Panc1 (cell line): ENCODE measurements at places on chromosomes 13 and 19.
A peak's percentile ranks its signal among the peaks of the same experiment; 100 is the strongest.

DNA sequence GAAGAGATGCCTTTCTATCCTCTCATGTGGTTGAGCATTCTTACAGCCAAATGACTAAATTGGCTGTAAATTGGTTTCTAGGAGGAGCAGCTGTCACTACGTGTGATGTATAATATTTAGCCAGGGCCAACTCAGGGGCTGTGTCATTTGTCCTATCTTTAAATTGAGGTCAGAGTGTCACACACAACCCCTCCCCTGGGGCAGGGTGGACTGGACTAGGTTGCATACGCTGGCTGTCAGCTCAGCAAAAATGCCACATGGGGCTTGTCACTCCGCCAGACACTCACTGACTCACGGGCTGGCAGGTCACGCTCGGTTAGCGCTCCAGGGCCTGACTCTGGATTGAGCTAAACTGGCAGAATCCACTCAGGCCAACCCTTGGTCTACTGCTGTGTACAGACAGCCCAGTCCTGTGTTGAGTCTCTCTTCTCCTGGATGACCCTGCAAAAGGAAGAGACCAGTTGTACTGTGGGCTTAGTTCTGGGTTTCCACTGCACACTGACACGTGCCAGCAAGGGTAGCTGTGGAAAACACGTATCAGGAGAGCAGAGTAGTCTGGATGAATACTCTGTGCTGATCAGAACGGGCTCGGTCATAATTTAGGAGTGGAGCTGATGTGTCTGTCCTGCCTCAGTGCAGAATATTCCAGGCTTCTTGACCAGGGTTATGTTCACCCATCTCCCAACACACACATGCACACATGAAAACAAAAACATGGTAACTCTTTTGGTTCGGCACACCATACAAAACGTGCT, 29.1 kb downstream of the SHISA2 start:
- peak; percentile 46 for DNase-seq

DNA sequence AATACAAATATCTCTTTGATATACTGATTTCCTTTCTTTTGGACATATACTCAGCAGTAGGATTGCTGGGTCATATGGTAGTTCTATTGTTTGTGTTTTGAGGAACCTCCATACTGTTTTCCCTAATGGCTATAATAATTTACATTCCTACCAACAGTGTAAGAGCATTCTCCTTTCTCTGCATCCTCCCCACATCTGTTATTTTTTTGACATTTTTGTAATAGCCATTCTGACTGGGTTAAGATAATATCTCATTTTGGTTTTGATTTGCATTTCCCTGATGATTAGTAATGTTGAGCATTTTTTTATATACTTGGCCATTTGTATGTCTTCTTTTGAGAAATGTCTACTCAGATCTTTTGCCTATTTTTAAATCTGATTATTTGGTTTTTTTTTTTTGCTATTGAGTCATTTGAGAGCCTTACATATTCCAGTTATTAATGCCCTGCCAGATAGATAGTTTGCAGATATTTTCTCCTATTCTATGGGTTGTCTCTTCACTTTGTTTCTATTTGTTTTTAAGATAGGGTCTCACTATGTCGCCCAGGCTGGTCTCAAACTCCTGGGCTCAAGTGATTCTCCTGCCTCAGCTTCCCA, 95.7 kb downstream of the FNDC3A start:
- no peak for DNase-seq

- DNase-seq: no peak
Observed at GRCh38 chr13:37681281-37682032, 82.9 kb upstream of the POSTN start.

- DNase-seq: no peak
Observed at GRCh38 chr13:28494778-28495537, at the start of gene FLT1. FLT1 (minus strand) TSS chr13:28495128; CDS start chr13:28494843, 285 bp downstream.

GRCh38 chr13:107458269-107458668, 757.1 kb downstream of the LIG4 start:
- no peak for DNase-seq

- no peak for DNase-seq
Observed at GRCh38 chr19:49854378-49855263, 3.7 kb downstream of the PTOV1 start.

DNA sequence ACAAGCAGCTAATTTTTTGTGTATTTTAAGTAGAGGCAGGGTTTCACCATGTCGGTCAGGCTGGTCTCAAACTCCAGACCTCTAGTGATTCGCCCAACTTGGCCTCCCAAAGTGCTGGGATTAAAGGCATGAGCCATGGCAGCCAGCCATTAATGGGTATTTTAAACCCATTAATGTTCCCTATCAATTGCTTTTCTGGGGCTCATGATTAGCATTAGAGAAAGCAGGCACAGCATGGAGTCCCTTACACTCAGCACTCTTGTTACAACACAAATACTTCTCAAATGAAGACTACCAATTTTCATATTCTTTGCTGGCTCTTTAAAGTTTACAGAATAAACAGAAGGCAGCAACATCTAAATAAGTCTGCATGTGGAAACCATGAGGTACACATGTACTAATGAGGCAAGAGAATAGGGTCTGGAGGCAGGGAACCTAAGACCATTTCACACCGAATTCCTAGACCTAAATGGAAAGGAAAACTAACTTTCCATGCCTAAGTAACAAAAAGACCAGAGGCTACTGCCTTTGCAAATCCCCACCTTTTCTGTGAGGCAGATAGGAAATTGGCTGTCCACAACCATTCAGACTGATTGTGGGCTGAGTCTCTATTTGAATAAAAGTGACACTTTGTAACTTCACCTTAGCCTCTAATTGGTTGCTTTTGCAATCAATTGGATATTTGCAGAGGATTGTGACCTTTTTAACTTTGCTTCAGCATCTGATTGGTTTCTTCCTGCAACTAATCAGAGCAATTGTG, 21.2 kb downstream of the ZNF675 start:
- no peak for DNase-seq

DNA sequence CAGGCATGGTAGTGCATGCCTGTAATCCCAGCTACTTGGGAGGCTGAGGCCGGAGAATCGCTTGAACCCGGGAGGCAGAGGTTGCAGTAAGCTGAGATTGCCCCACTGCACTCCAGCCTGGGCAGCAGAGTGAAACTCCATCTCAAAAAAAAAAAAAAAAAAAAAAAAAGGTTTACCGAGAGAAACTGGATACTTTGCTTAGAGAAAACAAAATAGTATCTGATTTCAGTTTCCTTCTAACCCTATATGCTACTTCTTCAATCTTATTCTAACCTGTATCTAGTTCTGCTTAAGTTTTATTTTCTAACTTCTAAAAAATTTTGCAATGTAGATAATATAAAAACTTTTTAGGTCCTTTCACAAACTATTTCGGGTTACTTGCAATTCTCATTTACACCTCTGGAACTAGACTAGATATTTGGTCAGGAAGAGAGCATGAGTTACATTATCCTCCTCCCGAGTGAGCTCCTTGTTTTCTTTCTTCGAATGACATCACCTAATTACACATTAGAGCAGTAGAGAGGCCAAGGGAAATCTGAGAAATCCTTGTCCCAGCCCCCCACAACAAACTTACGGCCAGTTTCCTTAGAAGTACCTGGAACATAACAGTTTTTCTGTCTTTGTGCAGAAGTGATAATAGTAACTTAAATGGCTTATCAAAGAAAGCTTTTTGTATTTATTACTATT, 128.9 kb downstream of the B3GLCT start:
- DNase-seq: no peak

- no peak for DNase-seq
Observed at GRCh38 chr13:30856005-30856790, 49.9 kb upstream of the MEDAG start.

GRCh38 chr19:8445488-8446001, 770 bp downstream of the HNRNPM start:
- DNase-seq: no peak

DNA sequence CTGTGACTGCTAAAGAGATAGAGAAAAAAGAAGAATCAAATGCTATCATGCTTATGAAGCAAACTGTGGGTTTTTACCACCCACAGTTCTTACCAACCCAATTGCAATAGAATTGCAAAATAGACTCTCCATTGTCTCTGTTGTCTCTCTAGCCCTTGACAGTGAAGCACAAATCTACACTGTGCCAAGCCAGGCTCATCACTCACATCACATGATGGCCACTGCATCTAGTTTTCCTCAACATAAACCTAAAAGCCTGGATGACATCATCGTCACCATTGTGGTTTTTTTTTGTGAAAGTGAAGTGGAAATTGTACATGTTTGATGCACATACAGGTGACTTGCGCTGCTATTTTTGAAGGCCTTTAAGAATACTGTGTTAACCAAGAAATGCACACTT, 56.1 kb downstream of the KL start:
- DNase-seq: no peak

DNA sequence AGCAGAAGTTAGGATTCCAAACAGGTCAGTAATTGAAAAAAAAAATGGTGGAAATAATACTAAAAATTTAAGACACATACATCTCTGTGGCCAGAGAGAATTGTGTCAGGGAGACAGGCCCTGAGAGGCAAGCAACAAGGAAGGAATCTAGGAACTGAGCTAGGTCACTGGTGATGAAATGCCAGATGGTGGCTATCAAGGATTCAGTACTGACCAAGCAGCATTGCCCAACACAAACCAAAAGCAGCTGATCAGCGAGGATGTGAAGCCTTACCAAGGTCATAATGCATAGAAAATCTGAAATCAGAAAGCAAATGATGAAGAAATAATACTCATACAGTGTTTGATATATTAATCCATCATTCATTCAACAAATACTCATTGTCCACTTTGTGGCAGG, 905.0 kb downstream of the GPC5 start:
- DNase-seq: no peak

DNA sequence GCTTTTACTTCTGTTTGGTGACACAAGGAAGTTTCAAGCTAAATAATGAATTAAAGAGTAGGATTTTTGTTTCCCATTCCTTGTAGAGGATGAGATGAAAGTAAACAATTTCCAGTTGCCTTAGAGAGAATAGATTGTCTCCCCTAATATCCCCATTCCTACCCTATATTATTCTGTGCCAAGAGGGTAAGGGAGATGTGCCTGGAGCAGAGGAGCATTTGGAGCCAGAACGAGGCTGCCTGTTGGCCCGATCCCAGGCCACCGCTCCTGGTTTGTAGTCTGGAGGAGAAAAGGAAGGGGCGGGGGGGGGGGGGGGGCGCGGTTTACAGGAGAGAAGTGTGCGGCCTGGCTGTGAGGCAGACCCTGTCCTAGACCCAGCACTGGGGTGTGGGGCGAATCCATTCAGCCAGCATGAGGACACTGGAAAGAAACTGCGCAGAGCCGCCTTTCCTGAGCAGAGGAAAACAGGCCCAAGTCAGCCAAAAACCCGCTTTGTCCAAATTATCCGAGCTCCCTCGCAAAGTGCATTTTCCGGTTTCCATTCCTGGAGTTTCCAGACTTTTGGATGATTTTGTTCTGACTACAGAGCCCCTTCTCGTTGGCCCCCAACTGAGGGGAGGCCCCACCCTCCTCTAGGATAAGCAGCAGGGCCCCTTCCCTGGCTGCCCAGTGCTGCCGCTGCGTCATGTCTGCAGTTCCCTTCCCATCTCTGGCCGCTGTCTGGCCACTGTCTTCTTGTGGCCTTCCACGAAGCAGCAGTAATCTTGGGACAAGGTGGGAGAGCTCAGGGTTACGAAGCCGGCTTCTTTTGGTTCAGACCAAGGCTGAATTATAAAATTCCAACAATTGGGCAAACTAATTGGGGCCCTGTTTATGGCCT, 23.0 kb downstream of the NFIX start:
- no peak for DNase-seq

DNA sequence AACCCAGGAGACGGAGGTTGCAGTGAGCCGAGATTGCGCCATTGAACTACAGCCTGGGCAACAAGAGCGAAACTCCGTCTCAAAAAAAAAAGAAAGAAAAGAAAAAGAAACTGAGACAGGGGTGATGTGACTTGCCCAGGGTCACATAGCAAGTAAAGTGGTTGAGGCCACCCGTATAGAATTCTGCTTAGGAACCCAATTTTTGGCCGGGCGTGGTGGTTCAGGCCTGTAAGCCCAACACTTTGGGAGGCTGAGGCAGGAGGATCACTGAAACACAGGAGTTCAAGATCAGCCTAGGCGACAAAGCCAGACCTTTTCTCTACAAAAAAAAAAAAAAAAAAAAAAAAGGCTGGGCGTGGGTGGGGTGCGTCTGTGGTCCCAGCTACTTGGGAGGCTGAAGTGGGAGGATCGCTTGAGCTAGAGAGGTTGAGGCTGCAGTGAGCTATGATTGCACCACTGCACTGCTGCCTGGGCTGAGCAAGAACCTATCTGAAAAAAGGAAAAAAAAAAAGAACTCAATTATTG, 1.3 kb downstream of the SNRPA start:
- DNase-seq: no peak

GRCh38 chr19:5891938-5892771, 11.4 kb downstream of the NDUFA11 start:
- no peak for DNase-seq

DNA sequence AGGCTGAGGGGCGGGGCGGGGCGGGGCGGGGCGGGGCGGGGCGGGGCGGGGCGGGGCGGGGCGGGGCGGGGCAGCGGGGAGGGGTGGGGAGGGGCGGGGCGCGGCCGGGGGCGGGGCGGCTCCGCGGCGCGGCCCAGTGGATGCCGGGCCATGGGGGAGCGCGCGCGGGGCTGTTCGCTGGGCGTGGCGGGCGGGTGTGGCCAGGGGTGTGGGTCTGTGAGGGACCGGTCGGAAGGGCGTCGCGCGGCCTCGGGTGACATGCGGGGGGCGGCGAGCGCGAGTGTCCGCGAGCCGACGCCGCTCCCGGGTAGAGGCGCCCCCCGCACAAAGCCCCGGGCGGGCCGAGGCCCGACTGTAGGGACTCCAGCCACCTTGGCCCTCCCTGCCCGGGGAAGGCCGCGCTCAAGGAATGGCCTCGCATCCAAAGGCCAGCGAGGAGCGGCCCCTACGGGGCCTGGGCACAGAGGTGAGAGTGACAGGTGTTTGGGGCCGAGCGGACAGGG, at the start of gene ZFP28:
Gene ZFP28, plus strand, starts transcription at position 188 of the 503 bp plus-strand sequence. Its CDS starts 71 bp downstream, at position 259.
- DNase-seq: no peak

GRCh38 chr19:31583148-31583547, 233.9 kb upstream of the TSHZ3 start:
- no peak for DNase-seq

- DNase-seq: no peak
Observed at GRCh38 chr19:19602136-19602712, 16.3 kb downstream of the PBX4 start.
